Naive thymus-derived CD4-positive, alpha-beta T cell (primary cell): ENCODE measurements at places on chromosomes 1 and 21. TPM values are rescaled to one million over a fixed set of nuclear protein-coding genes. Genes with fewer than 3 reads are reported as not detected.

GRCh38 chr1:24562625-24563024, 6.7 kb downstream of the NCMAP start:
- no peaks in the 10 kb centered on the region for H3K27me3 ChIP-seq
- no peaks in the 10 kb centered on the region for H3K36me3 ChIP-seq
- H3K27ac ChIP-seq: no peak overlapping the region
- H3K4me3 ChIP-seq: no peak overlapping the region

DNA sequence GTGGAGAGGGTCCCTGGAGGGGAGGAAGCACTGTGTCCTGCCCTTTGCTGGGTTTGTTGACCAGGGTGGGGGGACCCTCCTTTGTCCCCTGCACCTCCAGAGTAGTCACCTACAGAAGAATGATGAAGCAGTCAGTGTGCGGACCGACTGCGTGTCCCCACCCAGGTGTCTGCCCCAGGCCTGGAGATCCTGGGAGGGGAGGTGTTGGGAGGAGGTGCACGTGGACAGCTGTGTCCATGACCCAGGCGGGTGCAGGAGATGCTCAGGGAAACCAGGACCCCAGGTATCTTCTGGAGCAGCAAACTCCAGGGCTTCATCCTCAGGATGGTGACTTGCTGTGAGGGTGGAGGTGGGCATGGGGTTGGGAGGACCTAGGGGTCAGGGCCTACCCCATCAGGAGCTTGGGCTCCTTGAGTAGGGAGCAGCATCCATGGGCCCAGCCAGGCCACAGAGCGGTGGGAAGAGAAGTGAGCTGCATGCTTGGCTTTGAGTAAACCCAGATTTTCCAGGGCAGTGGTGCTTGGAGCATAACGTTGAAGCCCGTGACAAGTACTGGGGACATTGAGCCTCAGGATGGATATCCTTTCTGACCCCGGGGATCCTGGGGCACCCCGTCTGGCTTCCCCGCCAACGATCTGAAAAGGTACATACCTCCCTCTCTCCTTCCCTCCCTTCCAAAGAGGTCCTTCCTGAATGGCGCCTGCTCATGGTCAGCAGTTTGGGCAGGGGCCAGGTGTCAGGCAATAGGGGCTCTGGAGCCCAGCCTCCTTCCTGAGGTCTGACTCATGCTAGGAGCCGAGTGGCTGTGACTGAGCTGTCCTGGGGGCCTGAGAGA, 13.7 kb downstream of the ACTRT2 start:
- H3K27me3 ChIP-seq: no peaks in the 10 kb centered on the region
- no peak overlapping the region for H3K27ac ChIP-seq
- no peak overlapping the region for H3K4me3 ChIP-seq
- H3K36me3 ChIP-seq: no peaks in the 10 kb centered on the region
- no peak for DNase-seq
- H3K4me1 ChIP-seq: peaks cover 34% of the 10 kb centered on the region

- no peaks in the 10 kb centered on the region for H3K4me1 ChIP-seq
- H3K36me3 ChIP-seq: no peaks in the 10 kb centered on the region
- H3K27ac ChIP-seq: no peak overlapping the region
- no peaks in the 10 kb centered on the region for H3K27me3 ChIP-seq
Observed at GRCh38 chr1:96927125-96927524, 205.5 kb downstream of the PTBP2 start.

DNA sequence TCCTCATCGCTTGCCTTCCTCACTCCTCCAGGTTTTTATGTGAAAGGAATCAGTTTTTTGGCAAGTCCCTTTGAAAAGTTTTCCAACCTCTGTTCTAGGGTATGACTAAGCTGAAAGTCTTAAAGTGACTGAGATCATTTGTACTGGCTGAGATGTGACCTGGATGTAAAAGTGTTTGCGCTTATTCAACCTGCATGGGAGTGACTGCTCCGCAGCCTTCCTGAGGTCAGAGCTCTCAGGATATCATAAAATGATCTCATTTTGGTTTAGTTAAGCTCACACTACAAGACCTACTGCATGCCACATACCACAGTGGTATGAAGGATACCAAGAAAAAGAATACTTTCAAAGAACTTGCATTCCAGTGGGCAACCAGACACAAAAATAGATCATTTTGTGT, 29.8 kb upstream of the TADA1 start:
- no peaks in the 10 kb centered on the region for H3K27me3 ChIP-seq
- no peak for DNase-seq
- no peak overlapping the region for H3K27ac ChIP-seq
- no peaks in the 10 kb centered on the region for H3K36me3 ChIP-seq
- no peak overlapping the region for H3K4me3 ChIP-seq

Gene BTBD8
- total RNA-seq: 7.2 TPM

GRCh38 chr1:198959676-198960075, 320.8 kb downstream of the PTPRC start:
- no peaks in the 10 kb centered on the region for H3K27me3 ChIP-seq
- H3K36me3 ChIP-seq: no peaks in the 10 kb centered on the region
- no peak for DNase-seq
- no peak overlapping the region for H3K27ac ChIP-seq
- H3K4me1 ChIP-seq: peaks cover 6% of the 10 kb centered on the region

DNA sequence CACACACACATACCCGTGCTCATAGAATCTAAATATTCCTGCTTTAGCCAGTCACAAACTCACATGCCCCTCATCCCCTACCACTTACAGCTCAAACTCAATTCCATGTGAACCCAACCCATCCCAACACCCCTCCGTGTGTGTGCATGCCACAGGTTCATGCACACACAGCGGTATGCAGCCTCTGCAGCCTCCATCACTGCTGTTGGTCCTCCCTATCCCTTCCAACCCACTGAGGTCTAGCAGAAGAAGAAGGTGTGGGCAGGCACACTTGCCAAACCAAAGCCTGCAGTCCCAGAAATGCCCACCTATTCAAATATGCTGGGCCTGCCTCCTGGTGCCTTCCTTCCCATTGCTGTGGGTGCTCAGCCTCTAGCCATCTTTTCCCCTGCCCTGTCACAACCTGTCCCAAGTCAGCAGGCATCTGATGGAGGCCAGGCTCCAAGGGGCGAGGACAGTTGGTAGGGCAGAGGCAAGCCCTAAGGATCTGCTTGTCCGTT, 26.2 kb downstream of the SLC2A1 start:
- peak; percentile 6 for DNase-seq
- peaks cover 79% of the 10 kb centered on the region for H3K4me1 ChIP-seq
- no peaks in the 10 kb centered on the region for H3K27me3 ChIP-seq
- peak overlapping the region; percentile 41 for H3K4me3 ChIP-seq

- no peak overlapping the region for H3K4me3 ChIP-seq
- H3K27ac ChIP-seq: no peak overlapping the region
- H3K4me1 ChIP-seq: no peaks in the 10 kb centered on the region
- no peaks in the 10 kb centered on the region for H3K36me3 ChIP-seq
Observed at GRCh38 chr21:40766381-40766780, 80.6 kb downstream of the DSCAM start.

GRCh38 chr1:9086045-9086444, 16.6 kb upstream of the SLC2A5 start:
- H3K27me3 ChIP-seq: no peaks in the 10 kb centered on the region
- H3K36me3 ChIP-seq: no peaks in the 10 kb centered on the region
- H3K4me3 ChIP-seq: no peak overlapping the region
- no peaks in the 10 kb centered on the region for H3K4me1 ChIP-seq
- H3K27ac ChIP-seq: no peak overlapping the region
- DNase-seq: no peak

DNA sequence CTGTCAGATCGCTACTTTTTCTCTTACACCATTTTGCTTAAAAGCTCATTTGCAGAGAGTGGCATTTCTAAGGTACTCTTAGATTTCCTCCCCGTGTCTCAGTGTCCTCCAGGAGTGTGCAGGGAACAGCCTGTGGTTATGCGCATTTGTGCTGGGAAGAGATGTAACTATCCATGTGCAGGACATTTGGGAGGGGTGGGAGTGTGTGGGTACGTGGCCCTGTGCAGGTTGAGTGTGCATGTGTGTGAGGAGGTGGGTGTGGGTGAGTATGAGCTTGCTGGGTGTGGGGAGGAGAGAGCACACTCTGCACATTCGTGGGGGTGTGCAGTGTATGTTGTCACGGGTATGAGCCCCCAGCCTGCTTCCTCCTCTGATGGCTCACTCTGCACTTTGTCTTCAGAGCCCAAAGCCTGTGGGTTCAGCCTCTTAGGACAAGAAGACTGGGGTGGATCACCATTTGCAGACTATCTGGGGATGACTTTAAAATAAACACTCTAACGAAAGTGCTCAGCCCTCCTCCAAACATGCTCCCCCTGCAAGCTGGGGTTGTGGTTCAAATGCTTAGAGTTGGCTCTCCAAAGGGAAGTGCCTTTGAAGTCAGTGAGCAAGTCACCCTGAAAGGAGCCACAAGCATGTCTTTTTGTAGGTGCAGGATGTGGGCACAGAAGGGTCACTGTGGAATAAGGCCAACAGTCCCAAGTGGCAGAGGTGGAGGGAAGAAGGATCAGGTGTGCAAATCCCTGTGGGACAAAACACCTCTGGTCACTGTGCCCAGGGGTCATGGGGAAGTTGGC, 295.4 kb downstream of the RRAGC start:
- H3K4me1 ChIP-seq: peaks cover 23% of the 10 kb centered on the region
- H3K36me3 ChIP-seq: no peaks in the 10 kb centered on the region
- DNase-seq: no peak
- H3K4me3 ChIP-seq: no peak overlapping the region
- H3K27me3 ChIP-seq: peaks cover 8% of the 10 kb centered on the region
- H3K27ac ChIP-seq: no peak overlapping the region

- H3K27ac ChIP-seq: no peak overlapping the region
- no peaks in the 10 kb centered on the region for H3K4me1 ChIP-seq
- H3K36me3 ChIP-seq: no peaks in the 10 kb centered on the region
Observed at GRCh38 chr1:92795166-92795565, 10.3 kb upstream of the EVI5 start.

DNA sequence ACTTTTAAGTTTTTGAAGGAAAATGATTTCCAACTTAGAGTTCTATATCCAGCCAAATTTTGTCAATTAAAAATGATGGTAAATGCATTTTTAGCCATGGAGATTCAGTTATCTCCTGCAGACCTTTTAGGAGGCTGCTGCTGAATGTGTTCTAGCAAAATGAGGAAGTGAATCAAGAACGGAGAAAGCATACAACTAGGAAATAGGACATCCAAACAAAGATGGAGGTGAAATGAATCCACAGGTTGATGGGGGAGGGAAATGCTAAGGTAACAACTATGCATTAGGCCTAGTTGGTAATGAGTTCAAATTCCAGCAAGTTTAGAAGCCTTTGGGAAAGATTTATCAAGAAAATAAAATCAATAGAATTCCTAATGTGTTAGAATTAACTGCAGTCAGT, 80.5 kb downstream of the FNBP1L start:
- no peaks in the 10 kb centered on the region for H3K36me3 ChIP-seq
- no peaks in the 10 kb centered on the region for H3K4me1 ChIP-seq
- DNase-seq: no peak
- no peak overlapping the region for H3K27ac ChIP-seq
- H3K4me3 ChIP-seq: no peak overlapping the region

GRCh38 chr1:208203127-208203847, 40.9 kb downstream of the PLXNA2 start:
- no peaks in the 10 kb centered on the region for H3K27me3 ChIP-seq
- H3K4me3 ChIP-seq: no peak overlapping the region
- no peak for DNase-seq
- no peak overlapping the region for H3K27ac ChIP-seq

Gene RLF
- total RNA-seq: 20.9 TPM

Gene POLR3C
- 25.0 TPM for total RNA-seq

Gene PRKAA2
- total RNA-seq: not detected

Gene GNG12
- not detected for total RNA-seq

Gene DPT
- total RNA-seq: not detected

Gene ADAM30
- total RNA-seq: not detected

- H3K27ac ChIP-seq: no peak overlapping the region
- H3K27me3 ChIP-seq: no peaks in the 10 kb centered on the region
- no peaks in the 10 kb centered on the region for H3K36me3 ChIP-seq
- H3K4me1 ChIP-seq: no peaks in the 10 kb centered on the region
Observed at GRCh38 chr1:100795646-100795985, 76.1 kb downstream of the VCAM1 start.

- no peaks in the 10 kb centered on the region for H3K36me3 ChIP-seq
- no peak overlapping the region for H3K27ac ChIP-seq
- no peak overlapping the region for H3K4me3 ChIP-seq
- no peak for DNase-seq
- no peaks in the 10 kb centered on the region for H3K4me1 ChIP-seq
Observed at GRCh38 chr1:78370779-78371482, 119.8 kb upstream of the PTGFR start.

Gene DTL
- total RNA-seq: 1.3 TPM

GRCh38 chr1:217135569-217135915, 412.3 kb upstream of the ESRRG start:
- no peak for DNase-seq
- H3K4me3 ChIP-seq: no peak overlapping the region
- H3K4me1 ChIP-seq: no peaks in the 10 kb centered on the region

DNA sequence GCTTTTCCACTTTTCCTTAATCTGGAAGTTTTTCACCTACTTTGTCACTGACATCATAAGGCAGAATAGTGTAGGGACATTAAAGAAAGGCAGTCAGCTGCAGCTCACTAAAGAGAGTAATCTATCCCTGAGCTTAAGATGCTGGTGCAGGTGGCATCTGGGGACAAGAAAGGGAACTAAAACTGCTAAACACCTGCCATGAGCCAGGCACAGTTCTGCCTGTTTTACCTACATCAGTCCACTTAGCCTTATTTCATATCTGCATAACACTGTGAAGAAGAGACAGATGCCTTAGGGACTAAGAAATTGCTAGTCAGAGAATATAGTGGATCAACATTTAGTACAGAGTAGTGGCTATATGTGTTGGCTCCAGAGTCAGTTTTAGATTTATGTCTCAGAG, 88.1 kb downstream of the GPATCH2 start:
- no peaks in the 10 kb centered on the region for H3K4me1 ChIP-seq
- no peak overlapping the region for H3K27ac ChIP-seq
- H3K4me3 ChIP-seq: no peak overlapping the region
- no peaks in the 10 kb centered on the region for H3K27me3 ChIP-seq
- no peak for DNase-seq

DNA sequence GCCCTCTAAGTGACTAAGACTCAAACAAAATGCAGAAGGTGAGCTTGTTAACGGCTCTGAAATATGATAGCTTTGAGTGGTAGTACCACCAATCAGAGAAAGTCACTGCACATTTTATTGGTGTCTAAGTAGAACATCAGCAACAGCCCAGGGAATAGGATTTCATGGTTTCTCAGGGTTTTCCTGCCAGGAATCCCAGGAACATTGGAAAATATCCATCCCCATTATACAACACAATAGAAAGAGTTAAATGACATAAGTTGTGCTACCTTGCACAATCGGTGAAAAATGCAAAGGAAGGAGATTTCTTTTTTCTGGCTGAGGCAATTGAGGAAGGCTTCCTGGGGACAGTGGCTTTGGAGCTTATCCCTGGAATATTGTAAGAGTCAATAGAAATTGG, 283.1 kb downstream of the HLX start:
- DNase-seq: no peak
- H3K27ac ChIP-seq: no peak overlapping the region
- no peaks in the 10 kb centered on the region for H3K27me3 ChIP-seq
- H3K4me3 ChIP-seq: no peak overlapping the region

GRCh38 chr1:180415985-180416633, 86.3 kb downstream of the ACBD6 start:
- H3K4me3 ChIP-seq: no peak overlapping the region
- H3K27ac ChIP-seq: no peak overlapping the region
- H3K27me3 ChIP-seq: no peaks in the 10 kb centered on the region
- H3K36me3 ChIP-seq: no peaks in the 10 kb centered on the region
- DNase-seq: no peak
- H3K4me1 ChIP-seq: no peaks in the 10 kb centered on the region

Gene PTPN7
- 244 and 258 TPM in 2 replicates for total RNA-seq
